Stimulated activated CD4-positive, alpha-beta T cell treated with anti-CD3 and anti-CD28 coated beads, Interleukin-4, amount 100 ng/mL, for 4 hours (primary cell): ENCODE measurements at places on chromosomes 1 and 21.

GRCh38 chr1:150087415-150087814, 19.8 kb downstream of the VPS45 start:
- DNase-seq = no peak

GRCh38 chr1:35725596-35725995, 6.9 kb upstream of the C1orf216 start:
- DNase-seq = no peak

GRCh38 chr1:86202552-86203340, 46.2 kb upstream of the COL24A1 start:
- no peak for DNase-seq

DNA sequence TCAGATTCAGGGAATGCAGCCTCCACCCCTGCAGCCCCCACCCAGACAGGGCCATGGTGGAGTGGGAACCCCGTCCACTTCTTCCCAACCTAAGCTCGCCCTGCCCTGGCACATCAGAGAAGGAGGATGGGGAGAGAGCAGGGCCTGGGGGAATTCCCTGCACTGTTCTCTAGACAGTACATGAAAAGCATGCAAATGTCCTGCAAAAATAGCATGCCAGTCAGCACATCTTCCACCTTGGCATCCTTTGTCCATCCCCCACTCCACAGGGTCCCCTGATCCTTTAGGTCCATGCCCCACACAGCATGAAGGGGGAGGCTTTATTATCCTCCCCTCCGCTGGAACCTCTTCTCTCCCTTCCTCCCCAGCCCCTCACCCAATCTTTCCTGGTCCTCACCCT, 35.0 kb upstream of the RD3 start:
- DNase-seq = no peak

- no peak for DNase-seq
Observed at GRCh38 chr1:12178511-12178910, 11.7 kb downstream of the TNFRSF1B start.

DNA sequence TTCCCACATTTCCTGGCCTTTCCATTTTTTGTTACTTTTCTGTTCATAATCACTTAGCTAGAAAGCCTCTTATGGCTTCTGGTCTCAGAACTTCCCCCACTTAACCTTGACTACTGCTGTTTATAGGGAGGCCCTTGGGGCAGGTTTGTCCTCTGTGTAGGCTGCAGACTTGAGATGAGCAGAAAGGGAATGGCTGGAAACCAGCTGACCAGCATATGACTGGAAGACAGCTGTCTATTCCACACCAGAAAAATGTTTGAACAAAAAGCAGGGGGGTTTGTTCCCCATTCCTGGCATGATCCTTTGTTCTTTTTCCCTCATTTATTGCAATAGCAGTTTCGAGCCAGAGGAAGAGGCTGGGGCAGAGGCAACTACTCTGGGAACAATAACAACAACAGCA, 4.9 kb upstream of the SH3D21 start:
- no peak for DNase-seq

GRCh38 chr21:46618738-46619379, 14.0 kb upstream of the S100B start:
- DNase-seq = no peak

DNA sequence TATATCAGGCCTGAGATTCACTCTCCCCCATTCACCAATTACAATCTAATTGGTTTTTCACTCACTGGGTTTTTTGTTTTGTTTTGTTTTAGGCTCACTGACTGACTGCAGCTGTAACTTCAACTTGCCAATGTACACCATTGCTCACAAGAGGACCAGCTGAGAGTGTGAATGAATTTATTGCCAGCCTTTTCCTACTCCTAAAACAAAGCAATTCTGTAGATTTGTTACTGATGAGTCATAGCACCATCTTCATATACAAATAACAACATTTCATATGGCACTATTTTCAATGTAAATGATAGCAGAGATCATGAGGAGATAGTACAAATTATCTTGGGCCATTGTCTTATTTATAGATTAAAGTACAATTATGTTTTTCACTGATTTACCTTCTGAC, 76.0 kb upstream of the DPYD start:
- DNase-seq = no peak

DNA sequence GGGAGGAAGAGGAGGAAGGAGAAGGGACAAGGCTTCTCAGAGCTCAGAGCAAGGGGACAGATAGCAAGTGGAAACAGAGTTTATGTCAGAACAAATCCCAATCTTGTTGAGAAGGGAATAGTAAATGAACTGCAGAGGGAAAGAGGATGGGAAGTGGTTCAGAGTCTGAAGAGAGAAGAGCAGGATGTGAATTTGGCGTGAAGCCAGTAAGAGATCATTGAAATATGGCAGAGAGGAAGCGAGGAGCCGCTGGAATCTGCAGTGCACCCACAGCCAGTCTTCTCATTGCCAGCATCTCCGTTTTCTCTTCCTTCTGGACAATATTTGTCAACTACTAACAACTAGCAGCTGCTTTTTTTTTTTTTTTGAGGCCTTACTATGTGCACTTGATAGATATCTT, 19.1 kb downstream of the OLFML3 start:
- DNase-seq = no peak

GRCh38 chr1:155141749-155142148, 1.4 kb upstream of the DPM3 start:
- no peak for DNase-seq
